ENCODE measurements at places on chromosomes 12 and 14. TPM values are rescaled to one million over a fixed set of nuclear protein-coding genes. Genes with fewer than 3 reads are reported as not detected.
A peak's percentile ranks its signal among the peaks of the same experiment; 100 is the strongest.

The EML5 gene
- 2.8 TPM for total RNA-seq

The CCDC38 gene
- 0.31 TPM for total RNA-seq

The PLEKHG7 gene
- 1.5 TPM for total RNA-seq

The ACSM4 gene
- total RNA-seq, result not detected

The NANOG gene
- total RNA-seq, result 0.16 TPM

GRCh38 chr12:111122458-111122878, 202.1 kb upstream of the MYL2 start:
- H3K27ac ChIP-seq, result no peak overlapping the region
- no peaks in the 10 kb centered on the region for H3K4me1 ChIP-seq
- DNase-seq, result peak; percentile 86
- no peaks in the 10 kb centered on the region for H3K36me3 ChIP-seq
- no peaks in the 10 kb centered on the region for H3K27me3 ChIP-seq

GRCh38 chr14:21087294-21088091, 11.0 kb downstream of the ZNF219 start:
- no peaks in the 10 kb centered on the region for H3K4me1 ChIP-seq
- DNase-seq, result no peak
- no peaks in the 10 kb centered on the region for H3K27me3 ChIP-seq

DNA sequence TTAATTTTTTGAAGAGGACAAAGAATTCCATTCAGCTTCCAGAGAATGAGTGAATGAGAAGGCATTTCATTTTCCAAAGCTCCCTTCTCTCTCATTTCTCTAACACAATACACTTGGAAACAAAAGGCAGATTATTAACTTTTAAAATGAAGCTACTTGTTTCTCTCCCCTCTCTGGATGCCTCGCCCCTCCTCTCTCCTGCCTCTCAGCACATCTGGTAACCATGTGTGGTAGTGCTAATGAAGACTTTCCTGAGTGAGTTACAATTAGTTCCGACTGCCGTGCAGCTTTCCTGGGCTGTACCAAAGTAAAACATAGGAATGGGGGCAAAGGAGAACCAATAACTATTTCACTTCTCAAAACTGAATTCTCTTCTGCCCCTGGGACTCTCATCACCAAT, 84.7 kb upstream of the SOX5 start:
- no peak for DNase-seq
- no peaks in the 10 kb centered on the region for H3K27me3 ChIP-seq
- no peak overlapping the region for H3K4me3 ChIP-seq
- H3K4me1 ChIP-seq, result no peaks in the 10 kb centered on the region

DNA sequence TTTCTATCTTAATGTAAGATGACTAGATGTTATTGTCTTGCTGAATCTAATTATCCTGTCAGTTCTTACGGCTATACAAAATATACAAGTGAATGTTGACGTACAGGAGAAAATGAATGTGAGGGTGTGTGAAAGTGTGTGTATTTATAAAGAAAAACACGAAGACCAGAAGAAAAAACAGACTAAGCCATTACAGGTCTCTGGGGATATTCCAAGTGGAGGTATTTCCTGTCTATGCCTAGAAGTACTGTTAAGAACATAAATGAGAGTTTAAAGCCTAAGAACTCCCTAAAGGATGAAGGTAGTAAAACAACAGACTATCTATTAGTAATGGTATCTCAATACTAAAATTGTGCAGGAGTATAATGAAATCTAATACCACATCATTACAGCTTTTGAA, 7.6 kb downstream of the MDM1 start:
- no peak overlapping the region for H3K4me3 ChIP-seq
- H3K27ac ChIP-seq, result no peak overlapping the region
- peaks cover 2% of the 10 kb centered on the region for H3K4me1 ChIP-seq
- no peaks in the 10 kb centered on the region for H3K27me3 ChIP-seq
- H3K36me3 ChIP-seq, result no peaks in the 10 kb centered on the region
- no peak for DNase-seq

DNA sequence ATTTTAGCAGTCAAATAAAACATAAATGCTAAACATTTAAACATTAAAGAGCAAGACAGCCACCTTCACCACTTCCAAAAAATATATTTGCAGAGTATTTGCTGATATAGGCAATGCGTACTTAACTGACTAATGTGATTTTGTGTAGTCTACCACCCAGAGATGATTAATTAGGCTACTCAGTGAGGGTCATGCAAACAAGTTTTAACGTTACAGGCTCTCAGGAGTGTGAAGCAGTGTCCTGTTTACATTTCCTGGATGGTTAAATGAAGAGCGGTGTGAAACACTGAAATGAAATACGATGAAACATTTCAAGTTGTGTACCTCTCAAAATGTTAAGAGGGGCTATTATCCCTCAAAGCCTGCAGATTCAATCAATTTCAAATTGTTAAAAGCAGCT, 165.8 kb upstream of the LRIG3 start:
- no peak overlapping the region for H3K27ac ChIP-seq
- H3K27me3 ChIP-seq, result no peaks in the 10 kb centered on the region
- H3K4me1 ChIP-seq, result peaks cover 13% of the 10 kb centered on the region

DNA sequence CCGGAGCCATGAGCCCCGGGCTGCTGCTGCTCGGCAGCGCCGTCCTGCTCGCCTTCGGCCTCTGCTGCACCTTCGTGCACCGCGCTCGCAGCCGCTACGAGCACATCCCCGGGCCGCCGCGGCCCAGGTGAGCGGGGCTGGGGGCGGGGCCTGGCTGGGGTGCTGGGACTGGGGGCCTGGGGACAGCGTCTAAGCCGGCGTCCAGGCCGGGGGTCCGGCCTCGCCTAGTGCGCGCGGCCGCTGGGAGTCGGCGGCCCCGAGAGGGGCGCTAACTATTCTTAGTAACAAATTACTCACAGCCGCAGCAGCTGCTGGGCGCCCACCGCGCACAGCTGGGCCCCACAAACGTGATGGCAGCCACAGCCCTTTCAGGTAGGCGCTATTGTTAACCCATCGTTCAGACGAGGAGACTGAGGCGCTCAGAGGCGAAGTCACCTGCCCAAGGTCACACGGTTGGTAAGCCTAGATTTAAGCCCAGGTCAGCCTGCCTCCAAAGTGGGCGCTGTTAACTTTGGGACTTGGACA, 374 bp downstream of the CYP46A1 start:
- H3K36me3 ChIP-seq, result no peaks in the 10 kb centered on the region
- DNase-seq, result no peak
- H3K4me3 ChIP-seq, result peak overlapping the region; percentile 4
- no peak overlapping the region for H3K27ac ChIP-seq

DNA sequence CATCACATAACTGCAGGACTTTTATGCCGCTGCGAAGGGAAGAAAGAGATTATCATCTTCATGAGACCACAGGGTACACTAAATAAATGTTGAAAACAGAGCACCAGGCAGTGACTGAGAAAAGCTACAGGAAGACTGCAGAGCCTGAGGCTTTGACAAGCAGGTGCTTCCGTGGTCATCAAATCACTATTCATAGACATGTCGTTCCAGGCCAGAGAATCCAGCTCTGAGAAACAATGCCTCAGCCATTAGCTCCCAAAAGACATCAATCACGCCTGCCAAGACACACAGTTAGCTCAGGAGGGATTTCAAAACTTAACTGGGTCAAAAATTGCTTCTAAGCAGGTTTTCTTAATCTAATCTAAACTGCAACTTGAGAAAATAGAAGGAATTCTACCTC, 47.2 kb upstream of the GARIN6 start:
- H3K4me1 ChIP-seq, result no peaks in the 10 kb centered on the region
- H3K4me3 ChIP-seq, result no peak overlapping the region
- no peak overlapping the region for H3K27ac ChIP-seq
- H3K36me3 ChIP-seq, result no peaks in the 10 kb centered on the region
- peak; percentile 33 for DNase-seq

DNA sequence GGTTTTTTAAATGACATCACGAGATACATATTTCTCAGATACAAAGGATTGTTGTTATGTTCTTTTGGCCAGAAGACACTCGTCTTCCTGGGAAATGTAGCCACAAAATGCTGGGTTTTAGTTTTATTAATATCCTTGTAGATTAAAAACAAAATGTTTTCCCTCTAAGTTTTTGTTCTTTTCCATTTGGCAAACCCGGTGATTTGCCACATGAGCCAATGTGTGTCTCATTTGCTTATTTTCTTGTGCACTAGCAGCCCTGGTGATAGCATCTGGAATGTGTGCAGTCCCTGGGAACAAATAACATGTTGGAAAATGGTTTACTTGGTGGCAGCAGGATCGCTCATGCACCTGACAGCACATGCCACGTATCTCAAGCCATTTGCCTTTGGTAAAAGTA, 61.0 kb downstream of the HMGA2 start:
- no peak overlapping the region for H3K4me3 ChIP-seq
- no peaks in the 10 kb centered on the region for H3K27me3 ChIP-seq
- H3K36me3 ChIP-seq, result no peaks in the 10 kb centered on the region
- no peaks in the 10 kb centered on the region for H3K4me1 ChIP-seq

- H3K4me1 ChIP-seq, result no peaks in the 10 kb centered on the region
- DNase-seq, result no peak
Observed at GRCh38 chr12:71152851-71153250, 4.9 kb downstream of the TSPAN8 start.

DNA sequence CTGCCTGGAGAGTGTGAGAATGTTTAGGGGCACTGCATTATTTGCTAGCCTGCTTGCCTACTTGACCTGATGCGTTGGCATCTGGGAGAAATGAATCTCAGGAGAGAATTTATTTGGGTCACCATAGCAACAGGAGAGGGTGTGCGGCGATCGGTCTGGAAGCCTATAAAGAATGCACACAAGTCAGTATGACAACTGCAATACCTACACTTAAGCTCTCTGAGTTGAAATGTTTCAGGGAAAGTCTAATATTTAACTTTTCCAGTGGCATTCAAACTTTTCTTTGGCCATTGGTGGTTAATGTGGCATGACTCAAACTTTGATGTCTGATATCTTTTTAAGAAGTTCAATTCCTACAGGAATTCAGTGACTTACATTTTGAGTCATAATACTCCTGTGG, 205.1 kb downstream of the NEDD1 start:
- H3K27ac ChIP-seq, result no peak overlapping the region
- DNase-seq, result peak; percentile 62
- H3K27me3 ChIP-seq, result no peaks in the 10 kb centered on the region
- H3K36me3 ChIP-seq, result no peaks in the 10 kb centered on the region
- no peaks in the 10 kb centered on the region for H3K4me1 ChIP-seq
- no peak overlapping the region for H3K4me3 ChIP-seq

DNA sequence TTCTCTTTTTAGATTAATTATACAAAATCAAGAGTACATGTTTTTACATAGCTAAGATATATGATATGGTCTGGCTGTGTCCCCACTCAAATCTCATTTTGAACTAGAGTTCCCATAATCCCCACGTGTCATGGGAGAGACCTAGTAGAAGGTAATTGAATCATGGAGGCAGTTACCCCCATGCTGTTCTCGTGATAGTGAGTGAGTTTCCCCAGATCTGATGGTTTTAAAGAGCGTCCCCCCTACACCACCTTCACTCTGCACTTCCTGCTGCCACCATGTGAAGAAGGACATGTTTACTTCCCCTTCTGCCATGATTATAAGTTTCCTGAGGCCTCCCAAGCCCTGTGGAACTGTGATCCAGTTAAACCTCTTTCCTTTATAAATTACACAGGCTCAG, 21.4 kb upstream of the DRAM1 start:
- no peaks in the 10 kb centered on the region for H3K27me3 ChIP-seq
- H3K4me1 ChIP-seq, result peaks cover 11% of the 10 kb centered on the region
- no peak for DNase-seq
- no peaks in the 10 kb centered on the region for H3K36me3 ChIP-seq
- H3K4me3 ChIP-seq, result no peak overlapping the region
- H3K27ac ChIP-seq, result no peak overlapping the region

GRCh38 chr14:101009531-101009930, 106.0 kb upstream of the RTL1 start:
- no peak overlapping the region for H3K4me3 ChIP-seq
- H3K27ac ChIP-seq, result no peak overlapping the region
- no peaks in the 10 kb centered on the region for H3K27me3 ChIP-seq

GRCh38 chr14:73242357-73242901, 5.1 kb downstream of the PAPLN start:
- no peak overlapping the region for H3K4me3 ChIP-seq
- H3K36me3 ChIP-seq, result no peaks in the 10 kb centered on the region
- peaks cover 31% of the 10 kb centered on the region for H3K4me1 ChIP-seq
- peak overlapping the region; percentile 23 for H3K27ac ChIP-seq

GRCh38 chr12:31845613-31846322, 113.4 kb upstream of the RESF1 start:
- H3K27ac ChIP-seq, result no peak overlapping the region
- H3K27me3 ChIP-seq, result no peaks in the 10 kb centered on the region
- no peak for DNase-seq
- H3K4me1 ChIP-seq, result no peaks in the 10 kb centered on the region
- no peak overlapping the region for H3K4me3 ChIP-seq

DNA sequence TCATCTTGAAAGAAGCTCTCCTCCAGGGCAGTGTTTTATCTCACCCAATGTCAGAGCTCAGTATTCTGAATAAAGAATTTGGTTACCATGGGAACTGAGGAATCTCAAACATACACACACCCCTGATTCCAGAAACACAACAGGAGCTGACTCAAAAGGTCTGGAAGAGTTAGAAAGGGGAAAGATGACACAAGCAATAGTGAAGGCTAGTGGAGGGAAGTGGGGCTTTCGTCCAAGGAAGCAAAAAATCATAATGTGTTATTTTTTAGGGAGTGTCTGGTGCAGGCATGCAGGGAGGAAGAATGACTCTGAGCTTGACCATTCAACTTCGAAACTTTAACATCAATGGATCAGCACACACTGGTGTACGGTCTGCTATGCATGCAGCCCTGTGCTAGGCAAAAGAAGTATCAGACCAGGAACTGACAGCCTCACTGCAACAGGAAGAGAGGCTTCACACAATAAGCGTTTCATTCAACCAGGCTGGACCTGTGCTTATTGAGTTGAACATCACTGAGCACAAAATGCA, 20.3 kb downstream of the HEBP1 start:
- H3K27me3 ChIP-seq, result no peaks in the 10 kb centered on the region
- no peak for DNase-seq
- no peak overlapping the region for H3K4me3 ChIP-seq

GRCh38 chr12:117919479-117919878, 49.3 kb downstream of the KSR2 start:
- no peak for DNase-seq
- no peaks in the 10 kb centered on the region for H3K36me3 ChIP-seq
- no peak overlapping the region for H3K27ac ChIP-seq
- H3K4me3 ChIP-seq, result no peak overlapping the region
- no peaks in the 10 kb centered on the region for H3K27me3 ChIP-seq

DNA sequence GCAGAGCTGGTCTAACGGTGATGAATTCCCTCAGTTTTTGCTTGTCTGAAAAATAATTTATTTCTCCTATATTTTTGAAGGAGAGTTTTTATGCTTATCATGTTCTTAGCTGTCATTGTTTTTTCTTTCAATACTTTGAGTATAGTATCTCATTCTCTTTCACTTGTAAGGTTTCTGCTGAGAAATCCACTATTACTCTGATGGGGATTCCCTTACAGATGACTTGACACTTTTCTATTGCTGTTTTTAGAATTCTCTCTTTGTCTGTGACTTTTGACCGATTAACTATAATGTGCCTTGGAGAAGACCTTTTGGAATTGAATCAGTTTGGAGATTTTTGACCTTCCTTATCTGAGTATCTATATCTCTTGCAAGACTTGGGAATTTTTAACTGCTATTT, 139.6 kb downstream of the PRKD1 start:
- H3K36me3 ChIP-seq, result no peaks in the 10 kb centered on the region
- H3K4me3 ChIP-seq, result no peak overlapping the region

DNA sequence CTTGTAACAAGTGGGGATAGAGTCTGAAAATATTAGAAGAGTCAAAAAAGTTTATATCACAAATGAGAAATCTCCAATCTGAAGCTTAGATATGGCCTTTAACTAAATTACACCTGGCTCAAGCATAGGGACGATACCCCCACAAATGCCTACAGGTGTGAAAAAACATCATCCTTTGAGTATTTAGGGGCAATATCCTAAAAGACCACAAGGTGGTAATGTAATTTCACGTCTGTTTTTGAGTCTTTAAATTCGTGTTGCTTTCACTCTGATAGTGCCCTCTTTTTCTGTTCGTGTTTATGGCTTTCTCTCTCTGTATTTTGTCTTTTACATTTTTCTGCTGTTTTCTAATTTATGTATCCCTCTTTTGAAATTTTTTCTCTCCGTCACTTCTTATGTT, 84.3 kb downstream of the ETNK1 start:
- H3K4me1 ChIP-seq, result no peaks in the 10 kb centered on the region
- H3K4me3 ChIP-seq, result no peak overlapping the region
